ENCODE measurements at places on chromosomes 7 and 10.

DNA sequence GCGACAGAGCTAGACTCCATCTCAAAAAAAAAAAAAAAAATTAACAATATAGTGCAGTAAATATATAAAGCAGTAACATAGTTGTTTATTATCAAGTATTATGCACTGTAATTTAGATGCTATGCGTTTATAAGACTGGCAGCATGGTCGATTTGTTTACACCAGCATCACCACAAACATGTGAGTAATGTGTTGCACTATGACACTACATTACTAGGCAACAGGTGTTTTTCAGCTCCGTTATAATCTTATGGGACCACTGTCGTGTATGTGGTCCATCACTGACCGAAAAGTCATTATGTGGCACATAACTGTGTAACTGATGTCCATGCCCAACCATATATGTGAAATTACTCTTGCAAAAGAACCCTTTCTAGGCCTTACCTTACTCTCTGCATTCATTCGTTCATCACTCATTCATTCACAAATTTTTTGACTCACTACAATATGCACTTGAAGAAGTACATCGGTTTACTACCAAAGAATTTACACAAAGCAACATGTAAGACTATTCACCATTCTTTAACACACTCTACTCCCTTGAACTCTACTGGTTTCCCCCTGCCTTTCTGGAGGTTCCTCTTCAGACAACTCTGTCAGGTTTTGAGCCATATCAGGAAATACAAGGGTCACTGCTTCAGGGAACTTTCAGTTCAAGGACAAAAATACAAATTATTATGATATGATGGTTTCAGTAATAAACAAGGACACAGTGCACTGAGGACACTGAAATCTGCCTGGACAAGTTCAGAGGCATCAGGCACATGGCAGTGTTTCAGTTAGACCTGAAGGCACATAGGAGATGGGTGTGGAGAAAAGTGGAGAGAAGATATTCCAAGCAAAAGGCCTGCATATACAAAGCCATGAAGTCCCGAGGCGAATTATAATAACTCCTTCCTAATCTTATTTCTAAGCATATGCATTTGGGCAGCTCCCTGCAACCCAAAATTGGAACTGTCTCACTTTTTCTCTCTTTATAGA is 17.4 kb downstream of the ITGB1 start:
- DNase-seq = no peak

GRCh38 chr7:30331338-30331737 is 46.9 kb downstream of the ZNRF2 start:
- no peak for DNase-seq

GRCh38 chr7:156780724-156781455 is 112.1 kb downstream of the LMBR1 start:
- no peak for DNase-seq

GRCh38 chr10:107718864-107719263 is 554.4 kb upstream of the SORCS1 start:
- no peak for DNase-seq

DNA sequence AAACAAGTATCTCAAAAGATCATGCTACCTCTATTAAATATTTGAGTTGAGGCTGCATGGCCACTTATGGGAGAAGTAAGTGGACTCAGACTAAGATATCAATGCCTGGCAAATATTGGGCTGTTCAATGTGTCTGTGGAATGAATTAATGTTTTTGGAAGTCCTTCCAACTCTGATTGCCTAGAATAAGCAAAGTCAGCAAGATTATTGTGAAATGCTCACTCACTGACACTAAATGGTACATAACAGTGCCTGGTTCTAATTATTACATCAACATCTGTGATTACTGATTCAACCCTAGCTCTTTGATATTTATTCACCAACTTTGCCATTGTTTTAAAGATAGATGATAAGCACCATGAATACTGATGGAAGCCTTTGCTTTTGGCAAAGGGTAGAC is 45.5 kb upstream of the HDAC9 start:
- no peak for DNase-seq

DNA sequence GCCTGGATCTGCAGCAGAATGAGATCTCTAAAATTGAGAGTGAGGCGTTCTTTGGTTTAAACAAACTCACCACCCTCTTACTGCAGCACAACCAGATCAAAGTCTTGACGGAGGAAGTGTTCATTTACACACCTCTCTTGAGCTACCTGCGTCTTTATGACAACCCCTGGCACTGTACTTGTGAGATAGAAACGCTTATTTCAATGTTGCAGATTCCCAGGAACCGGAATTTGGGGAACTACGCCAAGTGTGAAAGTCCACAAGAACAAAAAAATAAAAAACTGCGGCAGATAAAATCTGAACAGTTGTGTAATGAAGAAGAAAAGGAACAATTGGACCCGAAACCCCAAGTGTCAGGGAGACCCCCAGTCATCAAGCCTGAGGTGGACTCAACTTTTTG is 21.4 kb downstream of the LRRC17 start:
- no peak for DNase-seq

- no peak for DNase-seq
Measured at GRCh38 chr10:30155401-30155800, 96.0 kb upstream of the JCAD start.
